ENCODE measurements at places on chromosomes 6 and 20.

GRCh38 chr6:168678077-168678476 lies 237.1 kb downstream of the SMOC2 start:
- DNase-seq: no peak

- DNase-seq: no peak
Observed at GRCh38 chr6:54315656-54316055, 7.4 kb downstream of the TINAG start.

DNA sequence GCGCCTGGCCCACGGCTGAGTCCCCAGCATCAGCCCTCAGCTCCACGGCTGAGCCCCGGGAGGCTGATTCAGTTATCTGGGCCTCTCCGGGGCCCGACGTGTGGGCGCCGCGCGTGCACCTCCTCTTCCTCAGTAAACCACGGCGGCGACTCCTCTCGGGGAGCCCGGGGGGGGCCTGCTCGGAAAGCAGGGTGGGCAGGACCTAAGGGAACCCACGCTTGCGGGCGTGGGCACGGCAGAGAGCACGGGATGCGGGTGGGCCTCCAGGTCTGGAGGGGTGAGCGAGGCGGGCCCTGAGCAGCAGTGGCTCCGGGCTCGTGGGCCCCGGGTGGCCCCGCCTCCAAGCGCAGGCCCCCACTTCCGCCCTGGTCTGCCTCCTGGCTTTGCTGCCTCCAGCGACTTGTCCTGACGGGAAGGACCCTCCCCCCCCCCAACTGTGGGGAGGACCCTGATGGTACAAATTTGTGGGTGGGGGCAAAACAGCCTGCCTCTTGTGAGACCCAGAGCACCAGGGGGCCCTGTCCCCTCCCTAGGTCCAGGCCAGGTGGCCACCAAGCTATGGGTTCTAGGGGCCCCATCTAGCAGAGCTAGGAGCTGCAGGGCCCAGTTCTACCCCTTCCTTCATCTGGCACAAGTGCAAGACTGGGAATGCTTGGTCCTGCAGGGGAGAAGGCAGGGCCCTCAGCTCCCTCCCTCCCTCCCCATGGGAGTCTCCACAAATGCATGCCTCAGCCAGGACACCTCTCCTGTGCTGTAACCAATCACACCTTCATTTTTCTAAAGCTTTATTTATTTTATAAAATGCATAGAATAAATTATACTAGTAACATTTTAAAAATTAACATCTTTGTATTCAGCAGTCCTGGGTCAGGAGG lies 16.9 kb downstream of the UCKL1 start:
- DNase-seq: no peak

DNA sequence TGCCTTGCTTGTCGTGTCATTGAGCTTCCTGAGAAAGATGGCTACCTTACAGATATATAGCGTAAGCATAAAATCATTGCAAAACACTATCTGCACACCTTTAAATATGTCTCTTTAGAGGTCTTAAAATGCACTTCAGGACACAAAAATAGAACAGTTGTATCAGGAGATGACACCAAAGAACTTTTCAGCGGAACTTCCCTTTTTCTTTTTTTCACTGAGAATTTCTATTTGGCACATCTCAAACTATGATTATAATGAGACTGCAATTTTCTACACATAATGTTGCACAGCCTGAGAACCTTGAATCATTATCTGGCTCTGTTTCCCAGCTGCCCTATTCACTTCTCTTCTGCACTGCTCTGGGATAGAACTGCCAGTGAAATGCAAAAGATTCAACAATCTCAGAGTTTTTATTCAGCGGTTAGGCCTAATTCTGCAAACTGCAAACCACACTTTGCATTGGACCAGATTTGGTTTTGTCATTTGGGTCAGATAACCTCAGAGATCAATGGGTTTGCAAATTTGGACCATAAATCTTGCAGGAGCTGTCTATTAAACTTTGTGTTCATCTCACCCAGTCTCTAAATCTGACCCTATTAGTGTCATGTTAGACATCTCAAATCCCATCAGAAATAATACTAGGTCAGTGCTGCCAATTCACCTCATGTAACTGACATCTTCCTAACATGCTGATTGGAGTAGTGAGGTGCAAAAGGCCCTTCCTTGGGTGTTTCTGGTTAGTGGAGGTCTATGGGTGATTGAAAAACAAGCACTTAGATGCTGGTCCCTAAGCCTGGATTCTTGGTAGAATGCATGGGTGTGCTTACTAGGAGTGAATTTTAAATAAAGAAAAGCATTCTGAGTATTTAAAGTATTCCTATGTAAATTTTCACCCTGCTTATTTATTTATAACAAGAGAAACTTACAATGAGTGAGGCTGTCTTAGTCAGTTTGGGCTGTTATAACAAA lies 382.7 kb downstream of the UTRN start:
- DNase-seq: no peak

DNA sequence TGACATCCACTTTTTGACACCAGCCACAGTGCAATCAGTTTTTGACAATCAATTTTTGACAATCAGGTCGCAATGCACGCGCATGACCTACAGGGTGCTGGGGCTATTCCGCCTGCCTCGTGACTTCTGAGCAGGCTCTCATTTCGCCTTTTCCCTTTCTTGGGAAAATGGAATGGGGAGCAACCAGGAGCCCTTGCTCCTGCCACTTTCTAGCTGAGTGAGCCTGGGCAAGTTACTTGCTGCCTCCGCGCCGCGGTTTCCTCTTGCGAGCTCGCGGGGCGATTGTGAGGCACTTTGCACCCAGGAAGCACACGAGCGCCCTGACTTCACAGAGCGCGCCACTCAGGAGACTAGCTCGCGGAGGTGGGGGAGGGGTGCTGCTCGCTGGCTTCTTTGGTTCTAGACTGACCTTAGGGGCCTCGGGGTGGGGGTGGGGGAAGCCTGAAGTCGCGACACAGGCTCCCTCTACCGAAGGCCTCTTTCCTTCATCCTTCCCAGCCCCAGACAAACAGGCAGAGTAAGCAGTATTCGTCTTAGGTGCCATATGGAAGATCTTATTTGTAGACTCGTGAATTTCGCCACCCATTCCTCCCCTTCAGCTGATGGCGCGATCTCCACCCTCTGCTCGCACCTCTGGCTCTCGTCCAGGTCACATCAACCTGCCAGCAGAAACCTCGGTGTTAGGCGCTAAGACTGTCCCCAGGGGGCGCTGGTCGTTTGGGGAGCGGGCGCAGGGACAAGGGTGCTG lies 4.6 kb downstream of the TP53TG5 start:
- peak; percentile 76 for DNase-seq

GRCh38 chr6:8392569-8392968 lies 42.8 kb downstream of the SLC35B3 start:
- no peak for DNase-seq

DNA sequence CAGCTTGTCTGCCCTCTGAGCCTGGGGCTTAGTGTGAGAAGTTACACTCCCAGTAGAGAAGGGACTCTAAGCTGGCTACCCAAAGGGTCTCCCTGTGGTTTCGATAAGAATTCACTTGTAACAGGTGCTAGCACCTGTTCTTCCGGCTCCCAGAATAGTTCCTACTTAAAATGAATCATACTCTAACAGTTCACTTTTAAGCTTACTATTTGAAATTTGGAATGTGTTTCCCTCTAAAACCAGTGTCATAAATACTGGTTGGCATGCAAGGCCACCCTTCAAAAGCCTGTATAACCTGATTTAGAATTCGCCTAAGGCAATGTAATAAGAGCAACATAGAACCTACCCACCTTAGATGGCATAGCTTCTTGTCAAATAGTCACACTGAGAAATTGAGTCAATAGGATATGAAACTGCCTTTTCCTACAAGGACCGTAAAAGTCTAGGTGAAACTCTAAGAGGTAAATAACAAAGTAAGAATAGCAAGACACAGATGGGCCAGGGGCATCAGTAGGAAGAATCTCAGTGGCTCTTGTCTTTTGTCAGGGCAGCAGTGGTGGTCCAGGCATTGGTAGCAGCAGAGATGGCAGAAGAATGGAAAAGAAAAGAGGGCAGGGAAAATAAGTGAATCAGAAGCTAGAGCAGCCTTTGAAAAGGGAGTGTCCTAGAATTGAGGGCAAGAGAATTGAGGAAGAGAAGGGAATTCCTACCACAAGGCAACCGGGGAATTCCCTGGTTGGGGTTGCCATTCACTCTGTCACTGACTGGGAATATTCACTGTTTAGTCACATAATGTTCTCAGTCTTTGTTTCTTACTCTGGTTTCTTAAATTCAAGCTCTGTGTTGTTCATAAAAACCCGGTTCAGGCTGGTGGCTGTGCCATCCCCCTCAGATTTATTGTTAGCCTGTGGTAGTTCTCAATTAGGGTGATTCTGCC lies 91.5 kb downstream of the HIVEP2 start:
- DNase-seq: no peak

All from activated B cell treated with CpG ODN at 0.5 μM for 24 hours (primary cell).